ENCODE measurements at places on chromosomes 3 and 15. TPM values are rescaled to one million over a fixed set of nuclear protein-coding genes. Genes with fewer than 3 reads are reported as not detected.

The CFAP44 gene
- polyA plus RNA-seq, result 27.2 TPM

The HDC gene
- 0.47 TPM for polyA plus RNA-seq

The SST gene
- polyA plus RNA-seq, result 0.91 TPM

The FBXL22 gene
- 3.5 TPM for polyA plus RNA-seq

The CRABP1 gene
- 0.97 TPM for polyA plus RNA-seq

The ASB14 gene
- 1.9 TPM for polyA plus RNA-seq

The FSIP1 gene
- polyA plus RNA-seq, result 0.93 TPM

The EPHA3 gene
- polyA plus RNA-seq, result 16.1 TPM

The ISLR2 gene
- 8.8 TPM for polyA plus RNA-seq

The CNTN6 gene
- polyA plus RNA-seq, result 6.6 TPM

The PLS1 gene
- polyA plus RNA-seq, result 18.1 TPM

The FOXL2 gene
- polyA plus RNA-seq, result not detected

GRCh38 chr3:57464011-57464410, 80.1 kb downstream of the DNAH12 start:
- no peak for DNase-seq

DNA sequence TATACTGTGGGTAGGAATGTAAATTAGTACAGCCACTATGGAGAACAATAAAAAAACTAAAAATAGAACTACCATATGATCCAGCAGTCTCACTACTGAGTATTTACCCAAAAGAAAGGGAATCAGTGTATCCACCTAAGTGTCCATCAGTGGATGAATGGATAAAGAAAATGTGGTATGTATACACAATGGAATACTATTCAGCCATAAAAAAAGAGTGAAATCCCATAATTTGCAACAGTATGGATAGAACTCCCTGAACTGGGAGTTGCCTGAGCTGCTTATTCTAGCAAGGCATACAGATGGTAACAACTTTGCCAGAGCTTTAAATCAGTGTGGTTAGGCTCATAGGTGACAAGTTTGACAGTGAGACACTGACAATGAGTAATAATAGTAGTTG, 16.1 kb upstream of the APH1B start:
- DNase-seq, result no peak

- no peak for DNase-seq
Measured at GRCh38 chr15:61685534-61685933, 374.7 kb downstream of the VPS13C start.

DNA sequence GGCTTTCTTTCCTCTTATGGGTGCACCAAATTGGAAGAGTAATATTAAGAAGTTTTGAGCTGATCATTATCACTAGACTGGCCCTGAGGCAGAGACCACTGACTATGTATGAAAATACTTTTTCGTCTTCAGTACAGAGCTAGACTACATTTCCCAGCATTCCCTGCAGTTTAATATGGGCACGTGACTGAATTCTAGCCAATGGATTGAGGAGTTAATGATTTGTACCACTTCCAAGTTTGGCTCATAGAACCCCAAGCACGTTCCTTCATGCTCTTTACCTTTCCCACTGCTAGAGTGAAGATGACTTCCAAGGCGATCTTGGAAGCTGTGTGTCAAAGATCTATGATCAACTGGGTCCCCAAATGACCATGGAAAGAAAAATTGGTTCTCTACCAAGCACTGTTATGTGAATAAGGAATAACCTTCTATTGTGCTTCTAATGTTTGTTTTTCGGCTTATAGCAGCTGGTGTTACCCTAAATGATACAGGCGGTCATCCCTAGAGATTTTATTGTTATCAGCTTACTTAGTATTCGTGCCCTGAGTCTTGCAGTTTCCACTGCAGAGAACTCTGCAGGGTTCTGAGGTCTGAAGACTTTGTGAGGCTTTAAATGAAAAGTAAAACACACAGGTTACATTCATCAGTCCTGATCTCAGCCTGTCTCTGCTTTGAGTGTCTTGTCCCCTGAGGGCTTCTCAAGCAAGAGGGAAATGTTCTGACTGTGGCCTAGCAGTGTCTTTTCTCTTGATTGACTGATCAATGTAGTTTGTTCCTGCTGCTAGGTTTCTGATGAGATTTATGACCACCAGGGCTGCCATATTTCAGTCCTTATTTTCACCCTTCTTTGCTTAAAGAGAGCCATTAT, 486.8 kb downstream of the PDCD6IP start:
- DNase-seq, result no peak

DNA sequence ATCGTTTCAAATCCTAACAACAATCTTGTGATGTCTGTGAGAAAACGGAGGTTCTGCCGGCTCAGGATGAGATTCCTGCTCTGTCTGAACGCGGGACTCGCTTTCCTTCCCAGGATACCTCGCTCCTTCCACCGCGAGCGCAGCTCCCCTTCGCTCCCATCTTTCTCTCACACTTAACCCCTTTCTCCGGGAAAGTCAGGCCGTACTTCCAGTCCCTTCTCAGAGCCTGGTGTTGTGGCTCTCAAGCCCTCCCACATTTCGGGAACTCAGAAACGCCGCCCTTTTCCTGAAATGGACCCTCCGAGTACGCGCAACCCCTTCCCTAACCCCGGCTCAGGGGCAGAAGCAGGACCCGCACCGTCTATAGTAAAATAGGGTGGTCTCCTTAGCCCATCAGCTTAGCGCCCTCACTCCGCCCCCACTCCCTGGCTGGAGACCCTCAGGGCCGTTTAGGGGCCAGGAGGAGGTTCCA, 378 bp upstream of the FEM1B start:
- no peak for DNase-seq

GRCh38 chr15:99703603-99704443, 29.4 kb downstream of the LYSMD4 start:
- DNase-seq, result peak; percentile 45

- no peak for DNase-seq
Measured at GRCh38 chr3:144458283-144458682, 486.7 kb downstream of the DIPK2A start.

- DNase-seq, result no peak
Measured at GRCh38 chr3:116263842-116264545, 181.3 kb downstream of the LSAMP start.

DNA sequence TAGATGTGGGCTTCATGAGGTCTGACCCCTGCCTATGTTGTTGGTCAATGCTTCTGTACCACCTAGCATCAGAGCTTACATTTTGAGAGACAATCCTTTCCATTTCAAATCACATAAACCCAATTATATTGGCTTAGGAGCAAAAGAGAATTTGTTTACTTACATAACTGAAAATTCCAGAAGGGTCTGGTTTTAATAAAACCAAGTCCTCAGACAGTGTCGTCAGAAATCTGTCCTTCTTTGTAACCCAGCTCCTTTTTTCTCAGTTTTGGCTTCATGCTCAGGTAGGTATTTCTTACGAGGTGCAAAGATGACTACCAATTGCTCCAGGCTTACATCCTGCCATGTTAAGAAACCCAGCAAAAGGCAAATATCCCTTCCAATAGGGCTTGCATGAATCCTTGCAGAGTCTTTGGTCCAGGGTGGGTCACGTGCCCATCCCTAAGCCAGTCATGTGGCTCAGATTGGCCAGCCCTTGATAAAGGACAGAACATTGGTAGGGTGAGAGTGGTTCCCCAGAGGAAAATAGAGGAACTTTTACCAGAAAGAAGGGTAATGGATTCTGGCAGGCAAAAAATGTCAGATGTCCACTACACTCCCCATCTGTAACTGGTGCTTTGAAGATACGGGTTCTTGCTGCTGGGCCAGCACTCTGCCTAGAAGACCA, 50.2 kb upstream of the VILL start:
- no peak for DNase-seq

DNA sequence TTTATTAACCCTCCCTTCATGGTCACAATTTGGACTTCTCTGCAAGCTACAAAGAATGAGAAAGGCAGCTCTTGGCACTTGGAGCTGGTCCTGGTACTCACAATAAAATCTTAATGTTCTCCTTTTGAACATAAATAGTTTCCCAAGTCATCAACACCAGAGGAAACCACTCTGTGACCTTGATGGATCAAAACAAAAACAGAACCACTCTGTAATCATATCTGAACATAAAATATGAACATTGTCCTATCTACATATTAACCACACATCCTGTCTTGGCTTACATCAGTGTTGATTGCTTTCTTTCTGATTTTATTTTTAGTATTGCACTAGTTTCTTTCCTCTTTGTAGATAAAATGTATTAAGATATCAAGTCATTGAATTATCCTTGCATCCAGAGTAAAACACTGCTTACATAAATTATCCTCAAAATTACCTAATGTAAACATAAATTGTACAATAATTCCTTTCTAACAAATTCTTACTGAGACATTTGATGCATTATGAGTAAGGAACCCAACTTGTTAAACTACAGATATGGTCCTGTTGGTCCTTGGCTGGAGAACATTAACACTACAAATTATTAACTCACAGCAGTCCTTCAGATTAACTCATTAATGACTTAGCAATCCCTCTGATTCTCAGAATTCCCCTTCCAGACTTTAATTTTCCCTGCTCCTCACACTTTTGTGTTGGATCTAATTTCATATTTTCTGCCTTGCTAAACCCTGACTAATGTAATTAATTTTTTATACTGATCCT, 860.5 kb downstream of the DIPK2A start:
- DNase-seq, result no peak

- DNase-seq, result no peak
Measured at GRCh38 chr3:182078929-182079328, 367.2 kb downstream of the SOX2 start.

DNA sequence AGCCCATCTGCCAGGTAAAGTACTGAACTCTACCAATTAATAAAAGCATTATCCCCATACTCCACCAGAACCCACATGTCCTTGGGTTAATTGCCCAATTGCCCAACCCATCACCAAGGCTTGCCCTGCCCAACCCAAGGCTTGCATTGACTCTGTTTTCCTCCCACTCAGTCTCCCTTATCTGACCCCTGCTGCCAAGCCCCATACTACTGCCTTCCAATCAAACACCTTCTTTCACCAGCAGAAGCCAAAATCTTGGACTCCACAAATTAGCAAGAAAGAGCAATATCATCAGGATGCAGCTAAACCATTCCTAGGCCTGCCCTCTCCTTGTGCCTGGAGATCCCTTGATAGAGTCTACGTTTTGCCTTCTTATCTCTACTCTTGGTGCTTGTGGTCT, 602.9 kb downstream of the NTRK3 start:
- DNase-seq, result no peak

DNA sequence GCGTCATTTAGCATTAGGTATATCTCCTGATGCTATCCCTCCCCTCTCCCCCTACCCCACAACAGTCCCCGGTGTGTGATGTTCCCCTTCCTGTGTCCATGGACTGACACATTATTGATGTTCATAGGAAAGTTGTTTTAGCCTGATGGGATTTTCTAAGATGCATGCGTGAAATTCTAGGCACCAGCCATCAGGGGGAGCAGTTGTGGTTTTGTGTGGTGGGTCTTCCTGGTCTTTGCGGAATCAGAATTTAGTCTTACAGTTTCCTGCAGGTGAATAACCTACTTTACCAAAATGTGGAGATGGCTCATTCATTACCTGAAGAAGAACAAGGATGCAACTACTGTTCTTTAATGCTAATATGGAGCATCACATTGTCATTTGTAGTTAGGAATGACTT, 455.0 kb upstream of the THBS1 start:
- no peak for DNase-seq

DNA sequence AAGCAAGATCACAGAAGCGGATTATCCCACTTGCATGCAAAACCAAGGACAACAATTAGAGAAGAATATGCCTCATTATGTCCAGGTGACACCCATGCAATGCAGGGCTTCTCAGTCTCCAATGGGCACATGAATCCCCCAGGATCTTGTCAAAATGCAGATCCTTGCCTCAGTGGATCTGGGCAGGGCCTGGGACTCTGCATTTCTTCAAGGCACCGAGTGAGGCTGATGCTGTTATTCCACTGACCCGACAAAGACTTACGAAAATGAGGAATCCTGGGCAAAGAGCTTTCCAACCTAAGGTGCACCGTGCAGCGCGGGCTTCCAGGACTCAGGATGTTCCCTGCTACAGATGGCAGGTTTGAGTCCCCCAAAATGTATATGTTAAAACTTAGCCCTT, 99.2 kb downstream of the ATP10A start:
- DNase-seq, result no peak

DNA sequence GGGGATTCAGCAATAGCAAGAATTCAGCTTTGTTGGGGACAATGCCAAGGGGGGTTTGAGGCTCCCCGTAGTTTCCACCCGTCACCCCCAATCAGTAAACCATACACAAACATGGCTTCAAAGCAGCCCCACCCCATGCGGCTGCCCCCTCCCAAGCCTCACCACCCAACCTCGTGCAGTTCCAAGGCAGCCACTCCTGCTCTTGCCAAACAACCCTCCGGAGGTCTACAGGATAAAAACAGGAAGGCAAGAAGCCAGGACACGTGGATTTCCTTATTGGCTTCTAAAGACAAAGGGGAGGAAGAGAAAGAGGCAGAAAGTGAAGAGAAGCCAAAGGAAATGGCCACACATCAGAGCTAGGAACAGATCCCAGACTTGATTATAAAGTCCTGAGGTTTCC, 121.1 kb downstream of the SHQ1 start:
- DNase-seq, result no peak

DNA sequence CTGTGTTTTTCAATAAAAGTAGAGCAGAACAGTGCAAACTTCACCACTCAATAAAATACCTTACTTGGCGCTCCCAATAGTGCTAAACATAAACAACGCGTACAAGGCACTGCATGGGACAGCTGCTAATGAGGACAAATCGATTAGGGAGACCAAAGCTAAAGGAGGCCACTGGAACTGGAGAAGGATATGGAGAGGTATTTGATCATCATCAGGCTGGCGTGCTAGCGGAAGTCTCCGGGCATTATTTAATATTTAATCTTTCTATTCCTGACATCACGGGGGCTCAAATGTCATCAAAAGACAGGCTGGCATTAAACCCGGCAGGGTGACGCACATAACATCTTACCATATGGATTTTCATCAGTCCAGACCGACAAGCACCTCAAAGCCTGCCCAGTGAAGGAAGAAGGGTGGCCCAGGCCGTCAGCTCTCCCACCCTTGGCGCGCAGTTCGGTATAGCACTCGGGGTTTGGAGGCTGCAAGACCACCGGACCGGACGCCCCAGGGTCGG, 604 bp downstream of the CCPG1 start:
- DNase-seq, result peak; percentile 0

DNA sequence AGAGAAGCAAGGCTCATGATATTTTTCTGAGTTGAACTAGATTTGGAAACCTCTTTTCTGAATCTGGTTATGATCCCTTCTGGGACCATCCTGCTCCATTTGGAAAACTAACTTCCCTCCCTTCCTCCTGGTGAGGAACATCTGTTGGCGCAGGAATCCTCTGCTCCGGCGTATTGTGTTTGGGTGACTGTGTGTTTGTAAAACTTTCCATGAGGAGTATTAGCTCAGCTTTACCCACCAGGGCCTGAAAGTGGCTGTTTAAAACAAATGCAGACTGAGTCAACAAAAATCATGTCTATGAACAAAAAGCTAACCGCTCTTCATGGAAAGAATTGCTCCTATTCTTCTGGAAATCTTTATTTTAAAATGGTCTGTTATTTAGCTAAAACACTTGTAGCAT, 17.7 kb downstream of the STARD9 start:
- DNase-seq, result no peak

- peak; percentile 23 for DNase-seq
Measured at GRCh38 chr15:96893159-96893906, 562.8 kb downstream of the NR2F2 start.

GRCh38 chr3:46380471-46381221, 9.9 kb downstream of the CCR5 start:
- no peak for DNase-seq

GRCh38 chr3:124927574-124928045, 6.9 kb downstream of the MUC13 start:
- DNase-seq, result no peak

All from right lung (tissue), 10 donors.